ENCODE measurements at places on chromosomes 16 and 17.

DNA sequence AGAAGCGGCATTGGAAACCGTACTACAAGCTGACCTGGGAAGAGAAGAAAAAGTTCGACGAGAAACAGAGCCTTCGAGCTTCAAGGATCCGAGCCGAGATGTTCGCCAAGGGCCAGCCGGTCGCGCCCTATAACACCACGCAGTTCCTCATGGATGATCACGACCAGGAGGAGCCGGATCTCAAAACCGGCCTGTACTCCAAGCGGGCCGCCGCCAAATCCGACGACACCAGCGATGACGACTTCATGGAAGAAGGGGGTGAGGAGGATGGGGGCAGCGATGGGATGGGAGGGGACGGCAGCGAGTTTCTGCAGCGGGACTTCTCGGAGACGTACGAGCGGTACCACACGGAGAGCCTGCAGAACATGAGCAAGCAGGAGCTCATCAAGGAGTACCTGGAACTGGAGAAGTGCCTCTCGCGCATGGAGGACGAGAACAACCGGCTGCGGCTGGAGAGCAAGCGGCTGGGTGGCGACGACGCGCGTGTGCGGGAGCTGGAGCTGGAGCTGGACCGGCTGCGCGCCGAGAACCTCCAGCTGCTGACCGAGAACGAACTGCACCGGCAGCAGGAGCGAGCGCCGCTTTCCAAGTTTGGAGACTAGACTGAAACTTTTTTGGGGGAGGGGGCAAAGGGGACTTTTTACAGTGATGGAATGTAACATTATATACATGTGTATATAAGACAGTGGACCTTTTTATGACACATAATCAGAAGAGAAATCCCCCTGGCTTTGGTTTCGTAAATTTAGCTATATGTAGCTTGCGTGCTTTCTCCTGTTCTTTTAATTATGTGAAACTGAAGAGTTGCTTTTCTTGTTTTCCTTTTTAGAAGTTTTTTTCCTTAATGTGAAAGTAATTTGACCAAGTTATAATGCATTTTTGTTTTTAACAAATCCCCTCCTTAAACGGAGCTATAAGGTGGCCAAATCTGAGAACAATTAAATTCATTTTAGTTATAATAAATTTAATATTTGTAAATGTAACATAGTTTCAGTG is 1.7 kb downstream of the HEXIM1 start:
- DNase-seq: peak; percentile 26

DNA sequence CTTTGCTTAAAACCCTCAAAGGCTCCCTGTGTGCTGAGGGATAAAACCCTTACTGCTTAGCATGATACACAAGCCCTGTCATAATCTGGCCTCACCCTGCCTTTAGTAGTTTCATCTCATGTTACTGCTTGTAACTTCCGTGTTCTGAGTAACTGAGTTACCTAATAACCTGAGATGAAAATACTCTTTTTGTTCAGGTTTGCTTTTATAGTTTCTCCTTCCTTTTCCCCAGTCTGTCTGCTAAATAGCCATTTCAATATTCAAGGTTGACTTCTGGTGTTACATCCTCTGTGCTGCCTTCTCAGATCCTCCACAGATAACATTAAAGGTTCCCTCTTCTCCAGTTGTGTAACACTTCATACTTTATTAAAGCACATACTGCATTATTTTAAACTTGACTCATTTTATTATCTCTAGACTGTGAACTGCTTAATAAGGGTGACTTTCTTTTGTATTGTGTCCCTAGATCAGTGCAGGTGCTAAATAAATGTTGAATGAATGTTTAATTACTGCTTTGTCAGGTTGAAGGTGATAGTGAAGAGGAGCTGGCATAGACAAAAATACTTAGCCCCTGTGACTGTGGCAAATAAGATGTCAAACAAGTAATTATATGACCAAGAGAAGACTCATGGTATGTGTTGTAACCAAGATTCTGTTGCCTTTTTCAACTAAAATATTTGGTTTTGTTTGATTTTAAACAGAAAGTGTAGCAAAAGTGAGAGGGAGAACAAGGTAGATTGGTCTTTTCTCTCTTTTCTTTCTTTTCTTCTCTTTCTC is 47.8 kb downstream of the NFAT5 start:
- no peak for DNase-seq

DNA sequence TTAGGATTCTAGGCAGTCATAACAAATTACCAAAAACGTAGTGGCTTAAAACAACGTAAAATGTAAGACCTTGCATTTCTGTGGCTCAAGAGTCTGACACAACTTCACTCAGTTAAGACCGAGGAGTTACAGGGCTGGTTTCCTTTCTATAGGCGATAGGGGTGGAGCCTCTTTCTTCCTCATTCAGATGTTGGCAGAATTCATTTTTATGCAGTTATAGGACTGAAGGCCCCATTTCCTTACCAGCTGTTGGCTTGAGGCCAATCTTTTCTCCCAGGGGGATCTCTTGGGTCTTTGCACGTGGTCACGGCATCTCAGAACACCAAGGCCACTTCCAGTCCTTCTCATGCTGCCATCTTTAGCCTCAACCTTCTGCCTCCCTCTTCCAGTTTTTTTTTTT is 145.2 kb downstream of the KCNJ2 start:
- no peak for DNase-seq

GRCh38 chr17:55770196-55770870 is 19.5 kb downstream of the PCTP start:
- DNase-seq: peak; percentile 21

- DNase-seq: no peak
These were observed 33.5 kb downstream of the ABCC6 start for GRCh38 chr16:16189842-16190241.

DNA sequence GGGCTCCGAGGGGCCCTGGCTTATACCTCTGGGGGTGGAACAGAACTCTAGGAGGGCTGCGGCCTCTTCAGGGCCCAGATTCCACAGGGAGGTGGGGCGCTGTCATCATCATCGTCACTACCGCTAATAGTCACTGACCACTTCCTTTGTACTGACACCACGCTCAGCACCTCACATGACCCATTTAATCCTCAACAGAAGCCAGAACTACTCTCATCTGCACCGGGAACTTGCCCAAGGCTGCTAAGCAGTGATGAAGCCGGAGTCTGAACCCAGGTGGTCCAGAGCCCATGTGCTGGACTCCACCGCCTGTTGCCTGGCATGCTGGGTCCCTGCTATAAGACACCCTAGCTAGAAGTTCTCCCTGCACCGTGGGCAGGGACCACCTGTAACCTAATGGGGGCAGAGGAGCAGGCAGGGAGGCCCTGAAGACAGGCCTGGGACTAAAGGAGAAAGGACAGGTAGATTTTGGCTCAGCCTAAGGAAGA is 12.0 kb downstream of the UNC13D start:
- DNase-seq: no peak

- peak; percentile 68 for DNase-seq
These were observed 45.2 kb upstream of the STAC2 start for GRCh38 chr17:39270923-39271322.

- DNase-seq: no peak
These were observed 31.9 kb upstream of the PHAF1 start for GRCh38 chr16:67077871-67078270.

GRCh38 chr16:72092832-72093447 is 480 bp downstream of the TXNL4B start:
- no peak for DNase-seq

DNA sequence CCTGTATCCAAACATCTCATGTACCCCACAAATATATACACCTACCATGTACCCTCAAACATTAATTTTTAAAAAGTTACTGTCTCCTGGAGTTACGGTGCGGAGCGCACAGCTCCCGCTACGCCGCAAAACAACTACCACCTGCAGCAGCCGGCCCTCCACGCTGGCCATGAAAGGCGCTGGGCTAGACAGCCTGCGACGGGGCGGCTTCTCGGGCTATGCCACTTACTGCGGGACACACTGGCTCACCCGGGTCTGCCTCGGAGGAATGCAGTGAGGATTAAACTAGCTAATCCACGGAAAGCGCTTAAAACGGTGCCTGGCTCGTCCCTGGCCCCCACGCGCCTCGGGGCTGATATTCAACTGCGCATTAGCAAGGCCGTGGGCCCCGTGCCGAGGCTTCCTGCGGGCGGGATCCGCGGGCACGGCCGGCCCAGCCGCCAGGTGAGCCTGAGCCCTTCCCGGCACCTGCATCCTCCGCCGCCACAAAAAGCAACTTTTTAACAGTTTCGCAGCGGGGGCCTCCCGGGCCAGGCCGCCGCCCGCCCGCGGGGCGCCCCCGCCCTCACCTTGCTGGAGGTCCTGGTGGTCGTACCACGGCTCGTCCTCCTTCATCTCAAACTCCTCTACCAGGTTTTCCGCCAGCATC is 633 bp downstream of the CDR2 start:
- no peak for DNase-seq

GRCh38 chr16:67011274-67011673 is 17.7 kb upstream of the CBFB start:
- DNase-seq: no peak

DNA sequence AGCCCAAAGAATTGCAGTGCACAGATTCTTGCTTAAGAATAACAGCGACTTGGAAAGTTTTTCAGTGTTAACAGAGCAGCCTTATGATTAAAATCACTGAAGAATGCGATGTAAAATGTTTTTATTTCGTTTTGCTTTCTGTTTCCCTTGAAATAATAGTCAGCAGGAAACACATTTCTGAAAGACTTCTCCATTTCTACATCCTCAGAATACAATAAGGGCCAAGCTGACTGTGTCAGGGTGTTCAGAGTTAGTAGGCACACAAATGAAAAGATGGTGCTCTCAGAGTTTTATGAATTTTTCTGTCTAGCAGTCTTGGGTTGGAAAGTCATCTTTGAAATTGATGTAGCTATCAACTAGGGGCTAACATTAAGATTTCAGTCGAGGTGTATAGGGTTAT is 582.9 kb upstream of the RBFOX1 start:
- DNase-seq: no peak

DNA sequence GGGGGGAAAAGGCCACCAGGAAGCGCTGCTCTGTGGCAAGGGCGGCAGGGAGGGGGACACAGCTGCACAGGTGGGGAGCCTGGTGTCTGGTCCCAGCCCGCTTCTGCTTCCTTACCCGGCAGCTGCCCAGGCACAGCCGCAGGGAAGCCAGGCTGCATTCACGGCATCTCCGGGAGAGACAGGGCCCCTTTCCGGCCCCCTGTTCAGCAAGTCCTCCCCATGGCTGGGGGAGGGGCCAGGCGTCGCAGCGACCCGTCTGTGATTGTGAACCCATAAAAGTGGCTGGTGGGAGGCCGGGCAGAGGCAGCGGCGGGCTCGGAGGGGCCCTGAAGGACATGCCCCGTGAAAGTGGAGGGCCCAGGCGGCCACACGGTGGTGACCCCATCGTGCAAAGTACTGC is 28.7 kb downstream of the SOX8 start:
- no peak for DNase-seq

- DNase-seq: no peak
These were observed 52.3 kb downstream of the DNAH2 start for GRCh38 chr17:7769854-7770253.

GRCh38 chr17:74603746-74604145 is 11.7 kb upstream of the CD300LD start:
- no peak for DNase-seq

DNA sequence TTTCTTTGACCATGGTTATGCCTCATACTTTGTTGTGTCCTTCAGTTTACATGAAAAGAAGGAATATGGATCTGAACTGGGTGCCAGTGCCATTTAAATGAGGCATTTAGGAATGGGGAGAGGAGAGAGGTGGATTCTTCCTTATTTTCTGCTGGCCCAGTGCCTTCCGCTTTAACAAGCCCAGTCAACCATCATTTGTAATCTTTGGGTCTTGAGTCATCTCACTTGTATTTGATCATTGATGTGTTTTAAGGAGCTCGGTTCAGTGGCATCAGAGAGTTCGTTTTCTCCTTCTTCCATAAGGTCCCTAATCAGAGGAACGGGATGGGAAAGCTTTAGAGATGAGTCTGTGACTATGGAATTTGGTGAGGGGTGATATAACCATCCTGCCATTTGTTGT is 334.9 kb downstream of the WWOX start:
- no peak for DNase-seq

- DNase-seq: no peak
These were observed 36.0 kb upstream of the ADAMTS18 start for GRCh38 chr16:77470851-77471250.

DNA sequence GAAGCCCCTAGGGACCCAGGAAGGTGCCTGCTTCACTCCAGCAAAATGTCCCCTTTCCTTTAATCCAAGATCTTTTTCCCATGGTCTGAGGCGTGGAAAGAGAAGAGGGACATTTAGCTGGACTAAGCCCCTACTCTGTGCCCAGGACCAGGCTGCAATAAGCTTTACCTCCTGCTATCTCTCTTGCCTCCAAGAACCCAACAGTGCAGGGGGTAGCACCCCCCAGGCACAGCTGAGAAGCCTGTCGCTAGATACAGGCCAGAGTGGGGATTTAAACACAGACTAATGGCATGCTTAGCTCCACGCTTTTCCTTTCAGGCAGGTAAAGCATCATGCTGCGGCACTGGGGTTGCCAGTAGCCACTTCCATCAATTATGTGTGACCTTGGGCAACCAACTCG is 24.5 kb upstream of the CCL1 start:
- DNase-seq: no peak

GRCh38 chr17:1495265-1495989 is 2.9 kb upstream of the MYO1C start:
- DNase-seq: no peak

GRCh38 chr16:27547134-27547533 is 2.6 kb downstream of the GTF3C1 start:
- no peak for DNase-seq

DNA sequence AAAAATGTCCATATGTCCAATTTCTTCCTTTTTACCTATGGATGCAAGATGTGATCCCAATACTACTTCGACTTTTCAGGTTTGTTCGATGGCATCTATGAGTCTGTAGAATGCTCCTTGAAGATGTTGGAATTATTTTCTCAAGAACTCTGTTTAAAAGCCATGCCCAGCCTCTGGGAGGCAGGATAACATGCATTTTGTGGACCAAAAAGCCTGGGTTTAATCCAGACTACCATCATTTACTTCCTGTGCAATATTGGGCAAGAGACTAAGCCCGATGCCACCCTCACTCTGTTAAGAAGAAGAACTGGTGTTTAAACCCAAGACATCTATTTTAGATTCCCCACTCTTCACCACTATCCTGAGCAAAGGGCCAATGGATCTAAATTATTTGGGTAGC is 42.8 kb upstream of the SALL1 start:
- no peak for DNase-seq

DNA sequence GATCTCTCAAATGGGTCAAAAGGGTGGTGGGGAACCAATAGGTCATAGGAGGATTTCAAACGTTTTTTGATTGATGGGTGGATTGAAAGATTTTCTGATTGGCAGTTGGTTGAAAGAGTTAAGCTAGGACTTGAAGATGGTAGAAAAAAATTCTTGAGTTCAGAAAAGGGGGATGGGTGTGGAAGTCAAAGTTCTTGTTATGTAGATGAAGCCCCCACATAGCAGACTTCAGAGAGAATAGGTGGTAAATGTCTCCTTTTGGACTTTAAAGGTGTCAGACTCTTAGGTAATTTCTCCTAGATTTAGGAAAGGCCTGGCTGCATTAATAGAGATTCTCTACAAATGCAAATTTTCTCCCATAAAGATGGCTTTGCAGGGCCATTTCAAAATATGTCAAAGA is 163.3 kb downstream of the HS3ST4 start:
- no peak for DNase-seq
